ENCODE measurements at places on chromosomes 12 and 14. TPM values are rescaled to one million over a fixed set of nuclear protein-coding genes. Genes with fewer than 3 reads are reported as not detected.

GSG1 gene
- total RNA-seq = not detected

GLIPR1L2 gene
- not detected for total RNA-seq

INHBC gene
- total RNA-seq = not detected

KRT72 gene
- not detected for total RNA-seq

PDZRN4 gene
- total RNA-seq = not detected

All from epithelial cell of umbilical artery (primary cell).